ENCODE measurements at places on chromosomes 1 and 21.

GRCh38 chr1:70487459-70487815 is 76.4 kb downstream of the CTH start:
- no peak for DNase-seq

- DNase-seq = no peak
These were observed 24.6 kb downstream of the ANGPTL3 start for GRCh38 chr1:62621907-62622306.

GRCh38 chr1:227215863-227216510 is 102.3 kb downstream of the CDC42BPA start:
- no peak for DNase-seq

- DNase-seq = peak; percentile 88
These were observed at the start of the genes MORN1 and RER1 for GRCh38 chr1:2391041-2391930. Gene MORN1, minus strand, starts transcription at chr1:2391554. Its CDS starts 21 bp downstream, at chr1:2391533. Gene RER1, plus strand, starts transcription at chr1:2391841. Its CDS starts 3,950 bp downstream, at chr1:2395791.

GRCh38 chr1:233244183-233244582 is 51.3 kb downstream of the PCNX2 start:
- no peak for DNase-seq

DNA sequence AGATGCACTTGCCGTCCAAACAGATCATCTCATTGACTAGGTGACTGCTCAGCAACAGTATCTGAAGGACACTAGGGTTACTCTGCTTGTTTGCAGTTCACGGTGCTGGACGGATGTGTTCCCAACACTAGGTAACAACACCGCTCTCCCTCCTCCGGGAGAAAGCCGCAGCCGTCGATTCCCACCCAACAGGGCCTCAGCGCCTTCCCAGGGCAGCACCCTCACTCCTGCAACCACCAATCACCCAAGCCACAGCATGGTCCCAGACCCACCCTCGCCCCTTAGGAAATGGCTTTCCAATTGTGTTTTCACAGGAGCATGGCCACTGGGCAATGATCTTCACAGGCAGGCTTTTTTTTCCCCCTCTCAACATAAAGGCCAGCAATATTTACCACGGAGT is 779 bp downstream of the TLR5 start:
- no peak for DNase-seq

GRCh38 chr1:211332036-211332616 is 5.5 kb downstream of the TRAF5 start:
- no peak for DNase-seq

GRCh38 chr1:218496561-218496960 is 151.4 kb downstream of the TGFB2 start:
- no peak for DNase-seq

DNA sequence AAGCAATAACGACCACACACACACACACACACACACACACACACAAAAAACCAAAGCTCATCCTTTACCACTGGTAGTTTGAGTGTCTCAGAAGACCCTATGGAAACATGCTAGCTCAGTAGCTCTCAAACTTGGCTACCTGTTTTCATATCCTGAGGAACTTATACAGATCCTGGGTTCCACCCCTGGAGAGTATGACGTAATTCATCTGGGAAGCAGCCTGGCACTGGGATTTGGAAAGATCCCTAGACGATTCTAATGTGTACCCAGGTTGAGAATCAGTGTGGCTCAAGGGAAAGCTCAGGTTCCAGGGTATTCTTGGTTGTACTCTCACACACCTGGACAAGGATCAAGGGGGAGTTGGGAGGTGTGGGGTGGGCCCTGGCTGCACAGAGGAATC is 85.9 kb downstream of the SELENOF start:
- DNase-seq = no peak

DNA sequence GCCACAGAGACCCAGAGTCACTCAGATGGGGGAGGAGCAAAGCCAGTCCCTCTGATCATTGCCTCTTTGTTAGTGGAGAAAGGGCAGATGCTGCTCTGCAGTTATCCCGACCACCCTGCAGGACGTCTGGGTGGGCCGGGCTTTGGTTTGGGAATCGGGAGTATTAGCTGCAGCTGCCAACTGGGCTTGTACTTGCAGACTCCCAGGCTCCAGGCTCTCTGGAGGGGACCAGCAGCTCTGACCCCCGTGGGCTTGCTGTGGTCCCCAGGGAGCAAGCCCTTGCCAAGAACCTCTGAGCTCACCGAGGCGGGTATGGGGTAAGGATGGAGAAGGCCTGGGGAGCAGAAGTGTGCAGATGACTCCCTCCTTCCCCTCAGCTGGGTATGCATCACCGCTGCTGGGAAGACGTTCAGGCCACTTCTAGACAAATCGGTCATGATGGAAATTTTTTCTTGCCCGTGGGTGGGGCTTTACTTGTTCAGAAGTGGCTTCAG is 21.6 kb downstream of the MAPKAPK2 start:
- DNase-seq = no peak

DNA sequence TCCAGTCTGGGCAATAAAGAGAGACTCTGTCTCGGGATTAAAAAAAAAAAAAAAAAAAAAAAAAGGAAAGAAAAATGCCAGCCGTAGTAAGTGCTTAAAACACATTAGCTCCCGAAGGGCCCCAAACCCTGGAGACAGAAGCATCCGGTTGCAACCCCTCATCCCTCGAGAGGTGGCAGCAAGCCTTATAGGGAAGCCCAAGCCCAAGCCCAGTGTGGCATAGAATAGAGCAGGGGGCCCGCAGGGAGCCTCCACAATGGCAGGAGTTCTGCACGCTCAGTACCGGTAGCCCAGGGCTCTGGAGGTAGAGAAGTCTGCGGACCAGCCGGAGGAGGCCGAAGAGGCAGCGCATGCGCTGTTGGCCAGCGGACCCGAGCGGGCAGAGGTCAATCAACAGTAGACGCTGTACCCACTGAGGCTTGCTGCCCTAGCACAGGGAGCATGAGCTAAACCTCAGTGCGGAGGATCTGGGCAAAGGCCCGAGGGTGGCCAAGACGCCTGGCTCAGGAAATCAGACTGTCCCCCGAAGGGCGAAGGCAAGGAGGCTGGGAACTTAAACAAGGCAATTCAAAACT is 34.1 kb upstream of the C1orf198 start:
- no peak for DNase-seq

DNA sequence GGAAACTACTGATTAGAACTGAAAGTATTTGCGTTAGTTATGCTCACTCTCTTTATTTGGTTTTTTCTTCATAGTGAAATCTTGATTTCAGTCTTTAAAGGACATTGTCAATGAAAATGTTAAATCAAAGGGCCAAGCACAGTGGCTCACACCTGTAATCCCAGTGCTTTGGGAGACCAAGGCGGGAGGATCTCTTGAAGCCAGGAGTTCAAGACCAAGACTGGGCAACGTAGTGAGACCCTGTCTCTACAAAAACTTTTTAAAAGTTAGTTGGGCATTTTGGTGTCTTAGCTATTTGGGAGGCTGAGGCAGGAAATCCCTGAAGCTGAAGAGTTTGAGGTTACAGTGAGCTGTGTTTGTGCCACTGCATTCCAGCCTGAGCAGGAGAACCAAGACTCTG is 13.6 kb downstream of the RLF start:
- no peak for DNase-seq

GRCh38 chr1:24490101-24490781 is 12.4 kb upstream of the RCAN3 start:
- no peak for DNase-seq

DNA sequence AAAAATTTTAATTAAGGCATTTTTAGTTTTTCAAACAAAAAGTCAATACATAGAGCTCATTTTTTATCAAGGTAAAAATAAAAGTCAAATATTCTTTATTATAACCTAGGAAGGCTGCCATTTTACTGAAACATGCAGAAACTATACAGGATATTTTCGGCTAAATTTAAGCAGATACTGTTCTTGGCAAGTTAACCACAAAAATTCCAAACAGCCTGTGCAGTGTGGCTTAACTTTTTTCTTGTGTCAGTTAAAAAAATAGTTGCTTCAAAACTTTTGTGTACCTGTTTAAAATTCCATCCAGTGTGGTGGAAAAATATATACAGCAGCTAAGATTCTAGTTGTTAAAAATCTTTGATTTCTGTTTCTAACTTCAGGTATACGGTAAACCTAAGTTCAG is 135.0 kb downstream of the ATP5PO start:
- no peak for DNase-seq

DNA sequence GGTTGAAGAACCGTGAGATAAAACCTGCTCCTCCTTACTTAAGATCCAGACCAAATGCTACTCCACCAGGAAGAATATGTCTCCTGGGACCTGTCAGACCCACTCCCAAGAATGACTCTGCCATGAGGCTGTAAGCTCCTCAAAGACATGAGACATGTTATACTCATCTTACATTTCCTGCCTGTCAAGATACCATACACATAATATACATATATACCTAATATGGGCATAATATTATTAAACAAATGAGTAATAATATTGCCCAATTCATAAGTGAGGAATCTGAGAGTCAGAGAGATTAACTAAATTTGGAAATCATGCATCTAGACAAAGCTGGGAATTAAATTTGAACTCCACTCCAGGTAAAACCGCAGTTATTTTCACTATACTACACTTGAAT is 634.9 kb downstream of the LMO4 start:
- DNase-seq = no peak

DNA sequence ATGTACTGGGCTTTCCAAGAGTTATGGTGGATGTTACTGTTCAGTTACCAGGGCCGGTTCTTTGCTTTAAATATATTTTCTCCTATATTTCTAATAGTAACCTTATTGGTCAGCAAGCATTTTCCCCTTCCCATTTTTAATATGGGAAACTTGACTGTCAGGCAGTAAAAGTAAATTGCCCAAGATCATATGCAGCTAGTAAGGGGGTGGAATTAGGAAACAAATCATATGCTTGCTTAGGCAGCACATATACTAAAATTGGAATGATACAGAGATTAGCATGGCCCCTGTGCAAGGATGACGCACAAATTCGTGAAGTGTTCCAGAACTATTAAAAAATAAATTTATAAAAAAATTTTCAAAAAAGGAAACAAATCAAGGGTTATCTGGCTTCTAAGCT is 73.9 kb downstream of the PATJ start:
- DNase-seq = no peak

GRCh38 chr1:213287987-213288386 is 236.9 kb downstream of the RPS6KC1 start:
- no peak for DNase-seq

- DNase-seq = no peak
These were observed 65.9 kb downstream of the MACF1 start for GRCh38 chr1:39270368-39270767.

DNA sequence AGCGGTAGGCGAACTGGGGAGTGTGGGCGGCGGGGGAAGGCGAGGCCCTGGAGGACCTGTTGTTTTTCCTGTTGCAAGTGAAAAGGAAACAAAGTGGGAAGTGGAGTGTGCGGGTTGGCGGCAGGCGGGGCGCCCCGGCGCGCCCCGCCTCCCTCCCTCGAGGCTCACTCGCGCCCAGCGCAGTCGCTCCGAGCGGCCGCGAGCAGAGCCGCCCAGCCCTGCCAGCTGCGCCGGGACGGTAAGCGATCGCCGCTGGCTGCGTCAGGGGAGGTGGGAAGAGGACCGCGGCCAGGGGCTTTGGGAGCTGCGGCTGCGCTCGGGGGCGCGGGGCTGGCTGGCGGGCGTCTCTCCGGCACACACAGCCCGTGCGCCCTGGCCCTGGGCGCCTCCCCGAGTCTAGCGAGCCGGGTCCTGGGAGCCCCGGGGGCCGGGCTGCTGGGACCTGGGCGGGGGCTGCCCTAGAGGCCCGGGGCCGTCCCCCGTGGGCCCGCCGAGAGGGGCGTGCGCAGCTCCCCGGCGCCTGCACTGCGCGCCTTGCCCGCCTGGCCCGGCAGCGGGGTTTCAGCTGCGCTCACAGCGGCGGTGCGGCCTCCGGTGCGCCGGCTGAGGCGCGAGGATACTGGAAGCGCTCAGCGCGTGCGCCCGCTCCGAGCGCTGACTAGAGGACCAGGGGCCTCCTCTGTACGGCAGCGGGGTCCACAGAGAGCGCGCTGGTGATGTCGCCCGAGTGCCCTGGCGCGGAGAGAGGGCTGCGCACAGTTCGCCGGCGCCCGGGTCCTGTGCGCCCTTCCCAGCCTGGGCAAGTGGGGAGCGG is at the start of gene PIK3CD:
Gene PIK3CD (plus strand): TSS at position 167 of the 814 bp plus-strand sequence. CDS start 58,725 bp downstream, outside the sequence.
- DNase-seq = no peak

- no peak for DNase-seq
These were observed 63.1 kb downstream of the ZNF281 start for GRCh38 chr1:200346700-200347099.

GRCh38 chr1:235366286-235366685 is 941 bp upstream of the TBCE start:
- DNase-seq = no peak

All from NCI-H2081 treated with DMSO at 0.1 percent for 48 hours (cell line).